Upper lobe of left lung (tissue), 6 donors: ENCODE measurements at places on chromosomes 7 and 10. TPM values are rescaled to one million over a fixed set of nuclear protein-coding genes. Genes with fewer than 3 reads are reported as not detected.

Gene NXPH1
- total RNA-seq, result not detected

Gene CPVL
- total RNA-seq, result 15.7 TPM

GRCh38 chr7:8176370-8177081 lies 85.4 kb downstream of the ICA1 start:
- peaks cover 7% of the 10 kb centered on the region for H3K4me1 ChIP-seq
- peak overlapping the region; percentile 10 for H3K27ac ChIP-seq
- H3K4me3 ChIP-seq, result no peak overlapping the region
- DNase-seq, result no peak
- no peaks in the 10 kb centered on the region for H3K36me3 ChIP-seq

- no peak overlapping the region for H3K27ac ChIP-seq
- DNase-seq, result no peak
- H3K36me3 ChIP-seq, result no peaks in the 10 kb centered on the region
- H3K4me1 ChIP-seq, result no peaks in the 10 kb centered on the region
- no peak overlapping the region for H3K4me3 ChIP-seq
These were observed 78.1 kb upstream of the RHEB start for GRCh38 chr7:151597541-151598444.

GRCh38 chr10:71970331-71970730 lies 6.1 kb downstream of the CHST3 start:
- no peak overlapping the region for H3K4me3 ChIP-seq
- H3K27me3 ChIP-seq, result no peaks in the 10 kb centered on the region
- no peaks in the 10 kb centered on the region for H3K36me3 ChIP-seq
- no peak overlapping the region for H3K27ac ChIP-seq
- H3K4me1 ChIP-seq, result peaks cover 25% of the 10 kb centered on the region

GRCh38 chr10:88992921-88993524 lies 2.4 kb downstream of the FAS start:
- no peaks in the 10 kb centered on the region for H3K36me3 ChIP-seq
- H3K4me1 ChIP-seq, result peaks cover 53% of the 10 kb centered on the region
- no peak for DNase-seq
- peak overlapping the region; percentile 69 for H3K4me3 ChIP-seq
